ENCODE measurements at places on chromosomes 16 and 17. TPM values are rescaled to one million over a fixed set of nuclear protein-coding genes. Genes with fewer than 3 reads are reported as not detected.

Gene UTS2R
- not detected for total RNA-seq

Gene FAM117A
- total RNA-seq: 7.2 TPM

Gene CIAO2B
- total RNA-seq: 134 TPM

Gene HBA2
- not detected for total RNA-seq

Gene CTF1
- 0.95 TPM for total RNA-seq

Gene ZNF287
- total RNA-seq: 7.0 TPM

Gene PIK3R6
- total RNA-seq: not detected

Gene MYH8
- total RNA-seq: not detected

Gene CCDC182
- total RNA-seq: not detected

Data from foreskin keratinocyte (primary cell).